Stimulated activated CD8-positive, alpha-beta memory T cell treated with anti-CD3 and anti-CD28 coated beads, Interleukin-4, amount 100 ng/mL, for 48 hours (primary cell): ENCODE measurements at places on chromosomes 12 and 14.

DNA sequence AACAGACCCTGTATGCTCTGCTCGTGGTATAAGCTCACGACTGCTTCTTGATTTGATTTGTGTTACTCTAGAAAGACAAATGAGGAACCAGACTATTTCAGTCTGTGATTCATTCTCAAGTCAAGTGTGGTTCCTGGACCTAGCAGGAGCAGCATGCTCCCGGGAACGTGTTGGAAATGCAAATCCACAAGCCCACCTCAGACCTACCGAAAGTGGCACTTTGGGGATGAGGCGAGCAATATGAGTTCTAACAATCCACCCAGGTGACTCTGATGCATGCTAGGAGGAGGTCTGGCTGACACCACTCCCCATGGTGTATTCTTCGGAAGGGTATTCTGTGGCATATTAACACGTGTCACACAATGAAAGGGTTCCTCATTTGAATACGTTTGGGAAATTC lies 59.5 kb upstream of the TMX1 start:
- DNase-seq, result no peak

GRCh38 chr12:110869026-110869425 lies 22.2 kb downstream of the CCDC63 start:
- DNase-seq, result no peak

GRCh38 chr14:60301685-60302084 lies 52.7 kb downstream of the PPM1A start:
- no peak for DNase-seq

DNA sequence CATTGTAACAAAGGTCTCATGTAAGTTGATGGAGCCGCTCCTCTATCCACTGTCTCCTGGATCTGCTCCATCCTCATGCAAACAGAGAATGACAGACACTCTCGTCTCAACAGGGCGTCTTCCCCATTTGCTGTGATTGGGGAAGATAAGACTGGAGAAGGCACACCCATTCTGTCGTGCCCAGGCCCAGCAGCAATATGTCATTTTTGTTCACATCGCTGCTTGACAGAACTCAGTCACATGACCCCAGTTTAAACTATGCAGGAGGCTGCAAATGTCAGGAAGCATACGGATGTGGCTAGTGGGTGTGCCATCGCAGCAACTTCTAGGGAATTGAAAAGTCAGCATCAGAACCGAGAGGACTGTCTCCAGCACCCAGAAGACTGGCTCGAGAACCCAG lies 290.5 kb downstream of the TMEM132D start:
- DNase-seq, result no peak

GRCh38 chr14:89731396-89731933 lies 223.1 kb downstream of the EFCAB11 start:
- no peak for DNase-seq

- DNase-seq, result no peak
These were observed 12.1 kb downstream of the CKAP4 start for GRCh38 chr12:106235770-106236169.

DNA sequence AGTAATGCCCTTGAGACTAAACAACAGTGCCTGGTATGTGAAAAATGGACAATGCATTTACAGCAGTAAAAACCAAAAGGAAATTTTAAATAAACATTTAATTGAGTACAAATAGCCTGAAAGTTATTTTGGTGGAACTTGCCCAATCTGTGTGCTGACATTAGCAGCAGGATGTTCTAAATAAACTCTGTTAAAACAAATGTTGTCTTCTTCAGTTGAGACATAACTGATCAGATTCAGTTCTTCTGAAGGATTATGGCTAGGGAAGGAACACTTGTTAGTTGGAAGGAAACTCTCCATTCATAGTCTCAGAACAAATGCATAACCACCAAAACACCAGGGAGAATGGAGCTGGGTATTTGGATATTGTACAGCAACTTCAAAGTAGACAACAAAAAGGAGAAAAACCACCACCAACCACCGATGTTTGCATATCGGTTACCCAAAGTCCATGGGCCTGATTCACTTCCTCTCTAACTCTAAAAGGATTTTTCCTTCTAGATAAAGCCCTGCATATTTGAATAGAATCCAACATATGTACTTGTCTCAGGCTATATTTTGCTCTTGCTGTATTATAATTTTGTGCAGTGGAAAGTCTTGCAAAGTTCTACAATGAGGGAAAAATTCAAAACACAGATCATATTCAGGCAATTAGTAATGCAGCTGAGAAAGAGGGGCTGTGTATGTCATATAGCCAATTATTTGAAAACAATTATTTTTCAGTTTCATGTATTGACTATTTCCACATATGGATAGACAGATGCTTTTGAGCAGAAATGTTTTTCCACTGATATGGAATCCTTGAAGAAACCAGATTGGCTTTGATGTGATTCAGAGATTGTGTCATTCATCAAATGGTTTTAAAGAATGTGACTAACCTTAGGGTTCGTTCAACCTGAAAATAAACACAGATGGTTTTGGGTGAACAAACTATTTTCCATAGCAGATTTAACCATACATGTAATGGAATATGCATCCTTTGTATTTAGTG lies 152.2 kb upstream of the BMP4 start:
- DNase-seq, result no peak

GRCh38 chr12:124533456-124533855 lies 34.0 kb downstream of the NCOR2 start:
- DNase-seq, result no peak

GRCh38 chr12:89236237-89236636 lies 116.1 kb downstream of the DUSP6 start:
- no peak for DNase-seq

- DNase-seq, result peak; percentile 60
These were observed 704 bp downstream of the ATP2B1 start for GRCh38 chr12:89707703-89708564.

DNA sequence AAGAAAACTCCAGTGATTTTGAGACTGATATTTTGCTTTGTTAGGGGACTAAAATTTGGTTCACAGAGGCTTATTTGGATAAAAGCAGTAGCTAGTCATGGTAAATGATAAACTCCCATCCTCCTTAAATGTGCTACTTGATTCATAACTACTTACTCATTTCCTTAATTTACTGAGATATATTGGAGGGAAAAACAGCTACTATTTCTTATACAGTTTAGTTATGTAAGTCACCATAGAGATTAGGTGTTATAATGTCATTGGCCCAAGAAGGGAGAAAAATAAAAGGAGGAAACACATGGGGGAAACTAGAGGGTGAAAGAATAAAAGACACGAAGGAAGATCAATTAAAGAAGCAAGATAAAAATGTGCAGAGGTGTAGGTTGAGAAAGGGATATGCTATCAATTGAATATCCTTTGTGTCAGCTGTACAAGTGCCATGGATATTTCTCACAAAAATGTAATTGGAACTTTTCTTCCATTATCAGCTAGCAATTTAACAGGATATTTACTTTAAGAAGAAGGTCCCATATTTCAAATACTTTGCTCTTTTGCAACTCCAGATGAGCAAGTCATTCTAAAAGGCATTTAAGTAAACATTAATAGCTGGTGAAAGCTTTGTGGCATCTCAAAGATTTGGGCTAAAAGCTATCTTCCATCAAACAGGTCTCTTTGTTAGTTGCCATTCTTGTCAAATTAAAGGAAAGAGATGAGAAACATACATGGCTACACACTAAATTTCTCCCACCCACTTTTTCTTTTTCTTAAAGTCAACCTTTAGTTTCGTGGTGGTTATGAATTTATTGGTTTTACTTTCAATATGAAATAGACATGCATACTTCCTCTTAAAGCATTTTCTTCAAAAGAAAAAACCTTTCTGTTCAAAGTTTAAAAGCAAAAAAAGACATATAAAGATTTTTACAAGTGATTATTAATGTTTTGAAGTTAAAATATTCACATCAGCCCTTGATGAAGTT lies 439.5 kb downstream of the CCER1 start:
- DNase-seq, result no peak

DNA sequence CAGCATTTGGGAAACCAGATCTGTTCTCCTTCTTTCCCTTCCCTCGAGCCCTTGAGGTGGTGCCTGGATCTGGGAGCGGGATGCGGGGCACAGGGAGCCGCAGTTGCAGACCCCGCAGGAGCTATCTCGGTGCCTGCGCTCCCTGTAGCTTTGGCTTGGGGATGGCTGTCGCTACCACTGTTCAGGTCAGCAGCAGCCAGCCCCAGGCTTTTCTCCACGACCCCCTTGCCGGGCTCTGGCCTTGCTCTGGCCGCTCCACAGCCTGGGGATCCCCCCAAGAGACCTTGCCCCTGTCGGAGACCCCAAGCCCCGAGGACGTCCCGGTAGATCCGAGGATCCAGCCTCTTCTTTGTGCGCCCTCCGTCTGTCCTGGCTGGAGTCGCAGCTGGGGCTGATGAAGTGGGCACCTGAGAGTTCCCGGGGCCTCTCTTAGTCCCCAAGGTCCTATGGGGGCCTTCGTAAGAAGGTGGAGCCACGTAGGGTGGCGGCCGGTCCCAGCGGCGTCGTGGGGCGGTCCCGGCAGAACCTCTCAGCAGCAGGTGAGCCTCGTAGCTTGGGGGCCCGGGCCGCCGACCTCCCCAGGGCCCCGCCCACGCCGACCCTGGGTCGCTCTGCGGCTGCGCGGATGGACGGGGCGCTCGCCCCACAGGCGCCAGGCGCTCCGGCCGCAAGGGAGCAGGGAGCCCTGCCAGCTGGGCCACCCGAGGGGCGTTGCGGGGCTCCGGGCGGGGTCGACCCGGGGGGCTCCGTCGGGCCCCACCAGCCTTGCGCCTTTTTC lies 1.3 kb downstream of the DDN start:
- DNase-seq, result peak; percentile 58

GRCh38 chr14:103619057-103619456 lies 10.0 kb upstream of the KLC1 start:
- DNase-seq, result no peak

GRCh38 chr14:105168496-105168978 lies at the start of gene JAG2:
TSS of gene JAG2 (minus strand) at chr14:105168776. CDS start at chr14:105168420, 356 bp downstream.
- DNase-seq, result peak; percentile 67

GRCh38 chr12:6078398-6079096 lies 45.9 kb downstream of the VWF start:
- no peak for DNase-seq

DNA sequence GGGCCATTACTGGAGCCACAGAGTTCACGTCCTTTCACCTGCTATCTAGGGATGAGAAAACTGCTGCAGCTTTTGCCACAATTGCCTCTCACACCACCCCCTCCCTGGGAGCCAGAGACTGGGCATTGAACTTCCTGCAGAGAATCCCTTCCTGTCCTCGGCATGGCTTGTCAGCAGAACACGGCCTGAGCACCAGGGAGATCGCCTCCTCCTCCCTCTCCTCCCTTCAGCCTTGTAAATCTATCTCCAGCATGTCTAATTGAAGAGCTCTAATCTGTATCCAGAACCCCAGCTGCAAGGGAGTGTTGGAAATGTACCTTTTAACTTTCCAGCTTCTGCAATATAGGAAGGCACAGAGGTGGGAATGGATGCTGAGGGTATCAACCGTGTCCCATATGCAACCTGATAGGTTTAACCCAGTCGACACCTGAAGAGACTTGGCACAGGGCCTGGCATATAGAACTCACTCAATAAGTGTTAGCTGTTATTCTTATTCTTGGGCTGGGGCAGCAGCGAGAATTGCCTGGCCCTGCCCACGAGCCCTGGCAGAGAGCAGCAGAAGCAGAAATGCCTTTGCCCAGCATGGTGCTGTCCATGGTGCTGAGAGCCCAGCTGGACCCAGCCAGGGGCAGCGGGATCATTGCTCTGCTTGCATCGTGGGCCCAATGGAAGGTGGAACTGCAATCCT lies 26.8 kb downstream of the TMEM63C start:
- peak; percentile 75 for DNase-seq

GRCh38 chr14:104876251-104876699 lies 11.2 kb downstream of the CEP170B start:
- peak; percentile 78 for DNase-seq

DNA sequence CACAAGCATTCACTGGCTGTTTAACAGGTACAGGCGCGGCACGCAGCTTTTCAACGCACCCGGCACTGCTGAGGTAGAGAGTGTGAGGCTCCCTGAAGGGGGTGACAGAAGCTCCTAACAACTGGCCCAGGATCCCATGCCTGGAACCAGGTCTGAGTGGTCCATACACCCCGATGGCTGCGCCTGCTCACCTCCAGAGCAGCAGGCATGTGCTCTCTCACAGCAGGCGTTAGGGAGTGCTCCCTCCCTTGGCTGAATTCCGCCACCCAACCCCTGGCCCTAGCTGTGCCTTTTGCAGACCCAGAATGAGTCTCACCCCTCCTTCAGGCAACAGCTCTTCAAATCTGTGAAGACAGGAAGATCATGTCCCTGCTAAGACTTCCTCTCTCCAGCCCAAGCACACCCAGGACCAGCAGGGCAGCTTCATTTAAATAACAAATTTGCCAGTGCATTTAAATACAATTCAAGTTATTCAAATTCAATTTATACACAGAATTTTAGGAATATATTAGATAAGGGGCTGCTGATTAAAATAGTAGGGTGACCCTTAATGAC lies 86.0 kb downstream of the SETD3 start:
- peak; percentile 19 for DNase-seq

DNA sequence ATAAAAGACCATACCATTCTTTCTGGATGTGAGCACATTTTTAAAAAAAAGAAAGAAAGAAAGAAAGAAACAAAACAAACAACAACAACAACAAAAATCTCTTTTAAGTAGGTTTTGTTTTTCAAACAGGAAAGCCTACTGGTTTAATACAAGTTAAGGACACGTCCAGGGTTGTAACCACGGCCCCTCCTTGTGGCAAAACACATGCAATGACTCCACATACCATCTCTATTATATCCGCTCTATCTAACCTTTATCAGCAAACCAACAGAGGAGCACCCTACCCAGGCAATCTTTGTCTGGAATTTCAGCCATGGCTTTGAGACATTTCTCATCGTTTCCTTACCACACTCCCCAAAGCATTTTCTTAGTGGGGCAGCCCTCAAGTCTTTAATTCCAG lies 360.5 kb upstream of the TMPO start:
- no peak for DNase-seq

DNA sequence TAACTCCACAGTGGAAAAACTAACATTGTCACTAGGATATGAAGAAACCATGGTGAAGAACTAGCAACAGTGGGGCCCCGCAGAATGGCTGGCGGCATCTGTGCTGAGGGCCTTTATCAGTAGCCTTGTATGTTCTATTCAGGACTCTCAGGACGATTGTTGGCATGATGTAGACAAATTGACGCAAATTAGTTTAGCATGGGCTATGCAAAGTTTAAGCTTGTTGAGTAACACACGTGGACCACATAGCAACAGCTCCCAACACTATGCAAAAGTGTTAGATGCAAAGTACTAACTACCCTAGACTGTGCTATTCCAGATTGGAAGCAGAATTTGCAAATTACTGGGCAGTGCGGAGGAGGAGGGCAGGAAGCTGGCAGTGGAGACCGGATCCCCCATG lies 38.2 kb upstream of the TMEM263 start:
- DNase-seq, result no peak

- peak; percentile 78 for DNase-seq
These were observed 122.1 kb downstream of the CALM1 start for GRCh38 chr14:90518941-90519256.

GRCh38 chr14:23068789-23069412 lies 11.6 kb upstream of the CDH24 start:
- peak; percentile 79 for DNase-seq

- no peak for DNase-seq
These were observed 4.5 kb upstream of the DCAF11 start for GRCh38 chr14:24110060-24110459.

GRCh38 chr12:78088391-78088832 lies 257.7 kb downstream of the NAV3 start:
- DNase-seq, result no peak

- no peak for DNase-seq
These were observed 66.9 kb downstream of the ANKS1B start for GRCh38 chr12:99917711-99918402.
